ENCODE measurements at places on chromosomes 1 and 21.
A peak's percentile ranks its signal among the peaks of the same experiment; 100 is the strongest.

GRCh38 chr1:181604482-181605249 lies 121.3 kb downstream of the CACNA1E start:
- DNase-seq = no peak

DNA sequence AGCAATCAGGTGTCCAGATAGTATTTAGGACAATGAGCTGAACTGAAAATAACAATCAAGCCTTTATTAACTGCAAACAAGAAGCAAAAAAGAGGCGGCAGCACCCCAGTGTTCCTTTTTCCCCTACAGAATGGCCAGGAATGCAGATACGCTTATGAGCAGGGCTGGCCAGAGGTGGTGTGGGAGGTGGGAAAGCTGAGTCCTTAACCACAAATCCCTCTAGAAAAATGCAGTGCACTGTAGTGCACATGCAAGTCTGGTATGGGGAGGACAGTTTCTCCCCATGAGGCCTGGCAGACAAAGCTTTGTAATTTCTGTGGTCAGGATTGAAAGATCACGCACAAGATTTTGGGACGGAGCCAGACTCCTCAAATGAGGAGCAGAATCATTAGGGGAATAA lies 10.7 kb upstream of the IFNAR1 start:
- DNase-seq = no peak

GRCh38 chr1:58886611-58887010 lies 102.8 kb upstream of the JUN start:
- DNase-seq = no peak

- no peak for DNase-seq
Measured at GRCh38 chr1:155706139-155706538, 17.2 kb downstream of the DAP3 start.

DNA sequence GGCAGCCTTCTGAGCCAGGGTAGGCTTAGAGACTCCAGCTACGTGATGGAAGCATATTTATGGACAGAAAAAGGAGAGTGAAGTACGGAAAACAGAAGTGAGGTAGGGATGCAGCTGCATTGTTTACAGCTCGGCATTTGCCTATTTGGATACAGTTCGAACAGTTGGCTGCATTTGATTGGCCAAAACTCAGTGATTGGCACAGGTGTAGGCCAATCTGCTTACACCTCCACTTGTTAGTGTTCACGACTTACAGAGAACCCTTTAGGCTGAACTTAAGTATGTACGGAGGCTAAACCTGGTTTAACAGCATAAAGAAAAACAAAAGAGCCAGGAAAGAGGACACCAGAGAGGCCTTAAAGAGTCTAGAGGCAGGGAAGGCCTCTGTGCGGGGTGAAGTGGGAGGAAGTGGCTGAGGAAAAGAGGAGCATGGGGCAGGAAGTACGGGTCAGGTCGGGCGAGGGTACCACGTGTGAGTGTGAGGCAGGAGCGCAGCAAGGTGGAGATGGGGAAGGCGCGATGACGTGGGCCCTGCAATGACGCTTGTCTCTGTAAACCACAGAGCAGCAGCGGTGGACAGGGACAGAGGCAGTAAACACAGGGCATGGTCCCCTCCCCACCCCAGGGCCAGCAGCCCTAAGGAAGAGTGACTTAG lies 32.0 kb downstream of the RSPH1 start:
- peak; percentile 79 for DNase-seq

GRCh38 chr1:56452027-56453011 lies 127.0 kb downstream of the PLPP3 start:
- DNase-seq = no peak

- no peak for DNase-seq
Measured at GRCh38 chr1:12472798-12473551, 145.0 kb downstream of the DHRS3 start.

- DNase-seq = no peak
Measured at GRCh38 chr1:183589874-183590243, 400 bp downstream of the NCF2 start.

GRCh38 chr1:180428782-180429695 lies 73.3 kb downstream of the ACBD6 start:
- no peak for DNase-seq

- no peak for DNase-seq
Measured at GRCh38 chr1:8947127-8947691, 1.5 kb downstream of the CA6 start.

DNA sequence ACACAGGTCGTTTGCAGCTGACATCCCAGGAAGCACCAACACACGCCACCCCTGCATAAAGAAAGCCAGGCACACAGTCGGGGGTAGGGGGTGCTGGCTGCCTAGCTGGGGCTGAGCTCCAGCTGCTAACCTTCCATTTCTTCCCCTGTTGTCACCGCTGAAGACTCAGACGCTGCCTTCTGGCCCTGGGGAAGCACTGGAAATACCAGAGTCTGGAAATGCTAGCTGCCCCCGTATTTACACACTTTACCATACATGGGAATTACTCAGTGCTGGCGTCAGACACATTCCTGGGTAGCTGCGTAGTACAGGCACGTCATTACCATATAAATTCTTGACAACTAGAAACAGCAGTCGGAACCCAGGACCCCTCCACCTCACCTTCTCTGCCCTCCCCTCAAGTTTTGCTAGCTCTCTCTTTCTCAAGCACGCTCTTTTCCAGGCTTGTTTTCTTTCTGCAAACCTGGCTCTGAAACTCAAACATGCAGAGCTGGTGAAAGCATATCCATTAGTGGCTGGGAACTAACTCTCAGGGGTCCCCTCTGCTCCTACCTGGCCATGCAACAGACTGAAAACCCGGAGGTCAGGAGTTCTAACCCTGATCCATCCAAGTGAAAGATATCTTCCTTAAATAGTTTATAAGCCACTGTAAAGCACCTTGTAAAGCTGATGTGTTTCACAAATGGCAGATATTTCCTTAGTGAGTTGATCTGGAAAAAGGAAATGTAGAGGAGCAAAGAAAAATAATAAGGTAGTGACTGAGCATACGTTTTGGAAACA lies 3.3 kb downstream of the CSRP1 start:
- DNase-seq = peak; percentile 52

DNA sequence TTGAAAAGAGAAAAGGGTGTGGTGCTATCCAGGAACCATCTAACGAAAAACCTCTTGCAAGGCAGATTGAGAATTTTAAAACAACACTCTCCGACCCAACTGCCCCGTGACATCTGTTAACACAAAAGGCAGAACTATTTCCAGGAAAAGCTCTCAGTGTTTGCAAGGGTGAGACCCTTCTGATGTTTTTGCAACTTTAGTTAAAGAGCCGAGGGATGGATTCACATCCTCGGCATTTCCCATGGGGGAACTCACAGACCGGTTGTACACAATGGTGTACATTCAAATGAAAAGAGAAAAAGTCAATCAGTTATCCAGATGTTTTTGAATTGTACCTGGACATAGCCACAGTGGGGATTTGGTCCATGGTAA lies 120.0 kb downstream of the NGF start:
- DNase-seq = no peak

DNA sequence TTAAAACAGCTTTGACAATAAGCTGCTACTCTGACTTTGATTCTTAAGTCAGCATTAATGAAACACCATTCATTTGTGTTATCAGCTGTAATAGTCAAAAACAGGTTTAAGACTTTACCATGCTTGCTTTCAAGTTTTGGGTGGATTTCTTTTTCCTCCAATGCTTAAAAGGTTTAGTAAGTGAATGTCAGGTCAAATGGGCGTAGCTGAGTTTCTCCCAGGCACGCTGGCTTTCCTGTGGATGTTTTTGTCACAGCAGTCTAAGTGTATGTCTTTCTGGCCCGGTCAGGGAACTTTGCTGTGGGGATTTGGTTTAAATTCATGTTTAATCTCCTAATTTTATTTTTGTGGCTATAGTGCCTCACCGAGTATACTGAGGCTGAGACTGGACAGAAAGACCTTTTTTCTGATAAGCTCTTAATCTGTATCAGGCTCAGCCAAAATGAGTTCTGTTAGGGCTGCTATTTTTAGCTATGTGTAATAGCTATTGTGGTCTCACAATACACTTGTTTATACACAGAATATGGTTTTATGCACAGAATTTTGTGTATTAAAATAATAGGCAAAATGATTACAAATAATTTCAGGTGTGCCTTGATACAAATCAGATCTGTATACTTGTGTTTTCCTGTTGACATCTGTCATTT lies 292.8 kb downstream of the DISC1 start:
- DNase-seq = no peak

DNA sequence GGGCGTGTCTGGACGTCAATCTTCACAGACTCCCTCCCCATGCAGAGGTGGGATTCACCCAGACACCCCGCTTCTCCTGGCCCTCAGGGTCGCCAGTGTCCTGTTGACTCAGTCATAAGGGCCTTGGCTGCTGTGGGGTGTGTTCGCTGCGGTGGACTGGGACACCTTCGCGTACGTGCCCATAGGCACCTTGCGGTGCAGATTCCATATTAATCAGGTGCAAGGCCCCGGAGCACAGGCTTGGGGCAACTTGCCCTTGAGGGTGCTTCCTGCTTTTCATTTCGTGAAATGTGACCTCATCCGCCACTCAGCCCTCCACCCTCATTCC lies 398 bp upstream of the SLC30A10 start:
- DNase-seq = no peak

DNA sequence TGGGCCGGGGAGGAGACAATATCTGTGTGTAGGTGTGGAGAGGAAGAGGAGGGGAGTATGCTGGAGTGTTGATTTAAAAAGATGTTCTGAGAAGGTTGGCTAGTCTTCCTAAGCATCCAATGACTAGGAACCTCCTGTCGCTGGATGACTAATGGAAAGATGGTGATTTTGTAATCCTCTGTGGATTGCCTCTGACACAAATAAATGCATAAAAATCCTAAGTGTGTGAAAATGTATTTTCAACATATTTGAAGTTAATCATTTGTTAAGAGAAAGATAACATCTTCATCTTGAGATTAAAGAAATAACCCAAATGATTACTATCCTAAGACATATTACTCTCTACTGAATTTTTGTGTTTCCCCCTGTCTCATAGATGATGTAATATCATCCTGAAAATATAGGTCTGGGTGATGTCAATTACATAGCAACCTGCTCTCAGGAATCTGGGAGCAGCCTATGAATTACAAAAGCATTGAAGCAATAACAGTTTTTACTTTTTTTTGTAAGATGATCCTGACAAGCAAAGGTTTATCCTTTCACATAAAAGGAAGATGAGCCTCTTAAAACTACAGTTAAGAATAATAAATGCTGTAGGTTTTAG lies 220.5 kb upstream of the MAP1LC3C start:
- no peak for DNase-seq

DNA sequence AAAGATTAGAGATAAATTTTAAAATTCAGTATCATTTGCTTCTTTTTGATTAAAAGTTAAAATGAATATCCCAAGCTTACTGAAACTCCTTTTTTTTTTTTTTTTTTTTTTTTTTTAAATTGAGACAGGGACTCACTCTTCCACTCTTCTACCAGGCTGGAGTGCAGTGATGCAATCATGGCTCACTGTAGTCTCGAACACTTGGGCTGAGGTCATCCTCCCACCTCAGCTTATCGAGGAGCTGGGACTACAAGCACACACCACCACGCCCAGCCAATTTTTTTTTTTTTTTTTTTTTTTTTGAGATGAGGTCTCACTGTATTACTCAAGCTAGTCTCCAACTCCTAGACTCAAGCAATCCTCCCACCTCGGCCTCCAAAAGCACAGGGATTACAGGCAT lies 92.1 kb upstream of the RGS18 start:
- DNase-seq = no peak

DNA sequence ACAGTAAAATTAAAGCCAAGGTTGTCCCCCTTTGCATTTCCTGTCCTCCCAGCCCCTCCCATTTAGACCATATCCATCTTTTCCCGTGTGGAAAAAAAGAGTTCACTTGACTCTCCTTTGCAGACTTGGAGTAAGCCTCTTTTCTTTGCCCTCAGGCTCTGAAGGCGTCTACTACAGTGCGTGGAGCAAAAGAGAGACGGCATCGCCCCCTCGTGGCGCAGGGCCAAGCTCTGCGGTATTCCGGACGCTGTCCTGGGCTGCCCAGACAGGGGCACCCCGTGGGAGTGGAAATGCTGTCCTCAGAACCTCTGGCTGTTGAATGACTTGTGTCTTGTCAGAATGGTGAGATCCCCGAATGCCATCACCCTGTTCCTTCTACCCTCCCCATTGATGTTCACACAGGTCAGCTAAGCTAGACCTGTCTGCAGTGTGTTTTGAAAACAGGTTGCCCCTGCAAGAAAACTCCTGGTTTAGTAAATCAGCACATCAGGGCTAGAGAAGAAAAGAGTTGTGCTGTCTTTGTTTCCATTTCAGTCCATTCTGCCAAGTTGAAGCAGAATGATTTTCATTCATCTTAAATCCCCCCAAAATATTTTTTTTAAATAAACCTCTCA lies 12.3 kb upstream of the GJA8 start:
- DNase-seq = peak; percentile 92

- DNase-seq = no peak
Measured at GRCh38 chr1:56429288-56429687, 150.1 kb downstream of the PLPP3 start.

- no peak for DNase-seq
Measured at GRCh38 chr1:83500987-83501591, 497.8 kb downstream of the TTLL7 start.

DNA sequence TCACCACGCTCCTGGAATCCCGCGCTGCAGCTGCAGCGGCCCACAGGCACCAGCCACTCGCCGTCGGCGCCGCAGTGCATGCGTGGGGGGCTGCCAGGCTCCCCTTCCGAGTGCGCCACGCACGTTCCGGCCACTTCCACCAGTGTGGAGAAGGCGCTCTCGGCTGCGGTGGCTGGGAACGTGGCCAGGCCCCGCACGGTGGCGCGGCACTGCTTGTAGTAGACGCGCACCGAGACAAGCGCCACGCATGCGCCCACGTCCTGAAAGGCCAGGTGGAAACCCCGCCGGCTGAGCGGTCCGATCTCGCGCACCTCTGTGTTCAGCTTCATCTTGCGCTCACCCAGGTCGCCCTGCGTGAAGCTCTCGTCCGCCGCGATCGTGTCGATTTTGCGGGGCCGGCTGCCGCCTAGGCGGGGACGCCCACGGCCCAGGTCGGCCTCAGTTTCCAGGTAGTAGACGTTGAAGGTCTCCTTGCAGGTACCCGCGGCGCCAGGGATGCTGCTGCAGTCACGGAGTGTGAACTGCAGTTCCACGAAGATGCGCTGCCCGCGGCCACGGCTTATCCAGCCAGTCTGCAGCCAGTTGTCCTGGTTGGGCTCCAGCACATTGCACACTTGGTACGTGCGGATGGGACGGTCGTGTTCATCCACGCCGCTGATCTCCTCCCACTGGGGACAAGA lies 3.4 kb downstream of the EPHA10 start:
- DNase-seq = no peak

DNA sequence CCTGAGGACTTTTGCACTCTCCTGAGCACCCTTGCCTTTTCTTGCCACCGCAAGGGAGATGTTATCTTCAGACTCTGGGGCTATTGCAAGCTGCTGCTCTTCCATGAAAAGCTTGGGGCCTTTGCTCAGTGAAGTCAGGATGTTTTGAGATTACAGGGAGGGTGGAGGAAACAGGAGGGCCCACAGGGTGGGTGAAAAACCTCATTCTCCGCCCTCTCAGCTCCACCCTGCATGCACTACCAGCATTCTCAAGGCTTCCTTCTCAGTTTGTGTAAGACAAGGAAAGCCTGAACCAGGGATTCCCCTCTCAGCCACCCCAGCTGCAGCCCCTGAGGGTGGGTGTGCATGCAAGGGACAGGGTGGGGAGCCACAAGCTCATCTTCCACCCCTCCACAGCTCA lies 25.8 kb upstream of the ZNF648 start:
- DNase-seq = no peak

- DNase-seq = no peak
Measured at GRCh38 chr1:226781937-226782609, 43.0 kb upstream of the ITPKB start.

- no peak for DNase-seq
Measured at GRCh38 chr1:73910466-73910865, 287.5 kb downstream of the LRRIQ3 start.
